ENCODE measurements at places on chromosomes 3 and 15.
A peak's percentile ranks its signal among the peaks of the same experiment; 100 is the strongest.

GRCh38 chr3:65778968-65779367, 259.8 kb downstream of the MAGI1 start:
- DNase-seq = no peak

DNA sequence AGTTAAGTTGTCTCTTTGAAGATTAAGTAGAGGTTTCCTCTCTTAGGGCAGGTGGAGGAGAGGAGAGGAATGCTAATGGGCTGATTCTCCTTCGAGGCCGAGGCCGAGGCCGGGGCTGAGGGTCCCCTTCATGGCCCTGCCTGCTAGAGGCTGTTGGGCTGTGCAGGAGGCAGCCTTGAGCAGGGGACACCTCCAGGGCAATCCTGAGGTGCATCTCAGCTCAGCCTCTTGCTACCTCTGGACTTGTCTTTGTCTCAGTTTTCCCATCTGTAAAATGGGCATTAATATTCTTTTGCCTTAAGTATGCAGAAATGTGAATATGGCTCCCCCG, 97.7 kb upstream of the PRR20G start:
- no peak for DNase-seq

DNA sequence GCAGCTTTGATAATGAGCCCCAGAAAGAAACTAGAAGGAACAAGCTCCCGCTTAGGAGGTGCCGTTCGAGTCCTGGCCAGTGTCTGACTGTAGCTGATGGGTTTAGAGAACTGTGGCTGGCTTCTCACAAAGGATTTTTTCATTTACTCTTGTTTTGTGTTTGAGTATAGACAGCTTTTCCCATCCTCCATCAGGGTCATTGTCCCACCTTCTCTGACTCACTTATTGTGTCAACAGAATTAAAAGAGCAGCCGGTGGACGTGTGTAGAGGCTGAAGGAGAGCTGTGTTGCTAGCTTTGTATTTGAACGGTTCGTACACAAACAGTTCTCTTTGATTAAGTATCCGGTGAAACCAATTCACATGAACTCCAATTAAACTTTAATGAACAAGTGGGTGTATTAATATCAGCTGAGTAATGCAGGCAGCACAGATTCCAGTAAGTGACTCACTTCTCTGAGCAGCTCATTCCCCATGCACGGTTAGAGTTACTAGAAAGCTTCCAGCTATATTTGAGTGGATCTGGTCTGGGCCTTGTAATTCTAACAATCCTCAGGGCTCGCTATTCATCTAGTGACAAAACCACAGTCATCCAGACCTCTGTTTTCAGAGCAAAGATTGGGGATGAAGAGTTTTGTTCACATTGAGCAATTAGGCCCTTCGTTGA, 141.0 kb downstream of the LPP start:
- no peak for DNase-seq

DNA sequence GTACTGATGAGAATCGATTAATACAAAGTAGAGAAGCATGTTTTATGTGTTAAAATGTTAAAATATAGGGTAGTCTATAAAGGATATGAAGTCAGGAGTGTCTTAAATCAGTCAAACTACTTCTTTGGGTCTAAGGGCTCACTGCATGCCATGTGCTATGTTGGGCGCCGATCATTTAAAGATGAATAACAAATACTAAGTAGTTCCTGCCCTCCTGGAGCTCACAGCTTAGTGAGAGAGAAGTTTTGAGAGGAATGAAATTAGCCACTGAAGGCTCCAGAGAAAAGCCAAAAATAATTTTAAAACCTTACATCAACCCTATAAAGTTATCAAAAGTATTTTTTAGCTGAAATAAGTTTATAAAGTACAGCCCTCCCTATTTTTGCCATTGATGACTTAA, 44.5 kb downstream of the BLM start:
- DNase-seq = no peak

DNA sequence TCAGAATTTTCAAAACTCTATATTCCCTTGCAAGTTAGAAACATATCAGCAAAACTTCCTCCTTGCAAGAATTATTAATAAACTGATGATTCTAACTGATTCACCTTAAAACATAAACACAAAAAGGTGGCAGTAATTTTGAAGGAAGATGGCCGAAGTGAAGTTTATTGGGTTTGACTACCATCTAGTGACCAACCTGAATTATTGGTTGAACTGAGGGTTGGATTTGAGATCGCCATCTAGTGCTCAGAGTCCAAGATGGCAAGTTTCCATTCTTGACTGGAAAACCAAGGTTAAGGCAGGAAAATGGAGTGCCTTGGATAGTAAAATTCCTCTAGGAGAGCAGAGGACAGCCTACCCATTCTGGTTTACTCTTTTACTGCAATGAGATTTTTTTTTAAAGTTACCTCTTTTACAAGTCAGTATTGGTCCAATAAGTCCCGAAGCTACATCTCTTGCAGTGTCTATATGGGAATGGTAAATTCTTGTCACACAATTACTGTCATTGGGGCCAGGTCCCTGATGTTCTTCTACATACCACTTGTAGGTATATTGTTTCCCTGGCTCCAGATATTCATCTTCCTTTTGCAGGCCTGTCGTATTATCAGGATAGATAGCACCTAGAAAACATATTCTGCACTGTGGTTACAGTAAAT, 51.6 kb upstream of the CP start:
- DNase-seq = peak; percentile 29

DNA sequence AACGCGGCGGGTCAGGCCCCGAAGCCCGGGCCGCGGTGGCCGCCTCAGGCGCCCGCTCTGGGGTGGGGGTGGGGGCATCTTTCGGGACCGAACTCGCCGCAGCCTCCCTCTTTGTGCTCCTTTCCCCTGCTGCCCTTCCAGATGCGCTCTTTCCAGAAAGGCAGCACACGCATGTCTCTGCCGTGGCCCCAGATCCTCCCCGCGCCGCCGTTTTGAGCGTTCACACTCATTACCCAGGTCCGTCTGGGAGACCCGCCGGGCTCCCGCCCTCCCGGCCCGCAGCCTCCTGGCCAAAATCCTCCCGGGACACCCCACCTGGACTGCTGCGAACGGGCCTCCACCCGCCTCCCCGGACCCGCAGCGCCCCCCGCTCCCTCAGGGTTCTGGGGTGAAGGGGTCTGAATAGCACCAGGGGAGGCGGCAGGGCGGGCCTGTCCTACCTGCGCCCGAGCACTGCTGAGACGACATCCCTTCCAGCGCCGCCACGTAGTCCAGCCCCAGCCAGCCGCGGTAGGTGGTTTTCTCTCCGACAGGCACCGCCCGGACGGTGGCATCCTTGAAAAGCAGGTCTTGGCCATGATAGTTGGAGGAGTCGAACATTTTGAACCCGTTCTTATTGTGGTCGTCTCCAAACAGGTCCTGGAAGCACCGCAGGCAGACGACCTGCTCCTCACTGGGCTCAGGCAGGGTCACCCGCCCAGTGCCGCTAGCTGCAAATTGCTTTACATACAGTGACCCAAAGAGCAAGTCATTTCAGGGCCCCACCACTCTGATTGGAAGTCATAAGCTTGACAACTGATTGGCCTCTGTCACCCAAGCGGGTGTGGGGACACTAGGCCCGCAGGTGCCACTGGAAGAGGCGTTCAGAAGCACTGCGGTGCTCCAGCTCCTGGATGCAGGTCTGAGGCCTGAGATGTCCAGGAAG, 25.9 kb downstream of the MELTF start:
- DNase-seq = no peak

DNA sequence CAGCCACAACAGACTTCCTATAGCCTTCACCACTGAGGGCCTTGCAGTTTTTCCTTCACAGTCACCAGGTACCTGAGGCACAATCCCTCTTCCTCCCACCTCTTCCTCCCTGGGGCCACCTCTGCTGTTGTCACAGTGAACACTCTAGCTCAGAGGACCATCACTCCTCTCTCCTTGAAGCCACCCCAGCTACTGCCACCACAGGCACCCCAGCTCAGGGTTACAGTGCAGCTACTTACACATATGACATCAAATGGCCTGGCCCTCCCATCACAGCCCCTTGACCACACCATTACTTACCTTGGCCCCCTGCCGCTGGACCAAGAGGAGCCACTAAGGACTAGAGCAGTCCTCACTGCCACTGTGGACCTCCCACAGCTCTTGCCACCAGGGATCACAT, 213.5 kb upstream of the CRBN start:
- DNase-seq = no peak

DNA sequence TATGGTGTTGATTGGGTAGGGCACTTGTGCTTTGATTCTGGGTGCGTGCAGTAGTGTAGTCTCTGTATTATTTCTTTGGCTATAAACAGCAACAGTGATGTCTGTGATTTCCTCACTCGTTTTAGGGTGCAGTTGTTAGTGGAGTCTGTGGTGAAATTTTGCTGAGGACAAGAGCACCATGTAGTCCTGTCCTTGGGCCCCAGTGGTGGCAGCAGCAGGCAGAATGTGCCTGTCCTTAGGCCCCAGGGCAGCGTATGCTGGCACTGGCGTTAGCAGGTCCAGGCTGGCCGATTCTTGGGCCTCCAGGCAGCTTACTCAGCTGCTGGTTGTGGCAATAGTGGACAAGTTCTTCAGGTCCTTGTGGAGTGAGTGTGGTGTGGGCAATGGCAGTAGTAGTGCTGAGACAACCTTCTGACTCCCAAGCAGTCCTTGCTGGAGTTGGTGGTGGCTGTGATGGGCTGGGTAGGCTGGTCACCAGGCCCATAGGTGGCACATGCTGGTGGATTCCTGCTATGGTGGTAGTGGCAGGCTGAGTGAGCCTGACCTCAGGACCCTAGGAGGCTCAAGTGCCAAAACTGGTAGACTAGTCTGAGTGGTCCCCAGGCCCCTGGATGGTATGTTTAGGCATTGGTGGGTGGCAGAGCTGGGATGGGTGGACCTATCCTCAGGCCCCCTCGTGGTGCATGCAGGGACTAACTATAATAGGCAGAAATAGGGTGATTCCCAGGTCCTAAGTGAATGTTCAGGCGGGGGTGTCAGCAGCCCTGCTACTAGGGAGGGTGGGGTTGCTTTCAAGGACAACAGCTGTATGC, 56.3 kb downstream of the TNFAIP8L3 start:
- no peak for DNase-seq

DNA sequence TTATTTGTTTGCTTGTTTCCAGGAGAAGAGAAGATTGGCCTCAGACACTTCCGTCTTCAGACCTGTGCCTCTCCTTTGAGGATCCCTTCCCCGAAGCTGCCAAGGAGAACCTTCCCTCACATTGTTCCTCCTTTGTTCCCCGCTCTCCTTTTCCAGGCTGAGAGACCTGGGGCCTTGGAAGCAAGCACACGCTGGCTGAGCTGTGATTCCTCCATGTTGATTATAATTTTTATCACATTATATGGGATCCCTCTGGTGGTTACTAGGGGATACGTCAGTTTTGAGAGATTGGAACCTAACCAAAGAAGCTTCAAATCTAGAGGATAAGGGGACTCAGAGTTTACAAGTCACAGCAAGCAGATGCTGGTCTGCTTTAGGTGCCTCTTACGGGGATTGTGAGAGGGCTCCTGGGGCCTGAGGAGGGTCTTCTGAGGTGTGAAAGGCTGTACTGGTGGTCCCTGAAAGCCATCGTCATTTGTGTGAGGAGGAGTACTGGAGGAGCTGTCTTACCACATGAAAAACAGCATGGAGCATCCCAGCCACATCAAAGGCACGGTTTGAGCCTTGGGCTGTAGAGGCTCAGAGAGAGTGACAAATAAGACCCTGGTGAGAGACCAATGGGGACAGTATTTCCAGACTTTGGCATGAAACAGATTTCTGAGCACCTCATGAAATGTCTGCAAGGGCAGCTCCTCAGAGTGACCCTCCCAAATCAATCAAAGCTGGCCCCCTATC, 760.1 kb upstream of the CFAP20DC start:
- DNase-seq = no peak

DNA sequence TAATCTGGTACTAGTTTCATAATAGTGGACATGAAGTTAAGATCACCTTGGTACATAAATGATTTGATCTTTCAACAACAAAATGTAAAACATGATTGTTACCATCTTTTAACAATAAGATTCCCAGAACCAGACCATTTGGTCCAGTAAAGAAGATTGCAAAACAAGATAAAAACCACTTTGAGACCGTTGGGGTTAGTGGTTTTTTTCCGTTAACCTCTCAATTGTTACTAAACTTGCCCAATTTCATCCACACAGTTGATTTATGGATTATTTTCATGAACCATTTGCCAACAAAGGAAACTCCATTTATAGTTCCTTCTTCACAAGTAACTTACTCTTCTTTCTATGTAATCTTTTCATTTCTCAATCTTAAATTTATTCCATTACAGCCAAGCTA, 53.8 kb downstream of the ATP8B4 start:
- DNase-seq = no peak
